ENCODE measurements at places on chromosomes 13 and 19.
A peak's percentile ranks its signal among the peaks of the same experiment; 100 is the strongest.

DNA sequence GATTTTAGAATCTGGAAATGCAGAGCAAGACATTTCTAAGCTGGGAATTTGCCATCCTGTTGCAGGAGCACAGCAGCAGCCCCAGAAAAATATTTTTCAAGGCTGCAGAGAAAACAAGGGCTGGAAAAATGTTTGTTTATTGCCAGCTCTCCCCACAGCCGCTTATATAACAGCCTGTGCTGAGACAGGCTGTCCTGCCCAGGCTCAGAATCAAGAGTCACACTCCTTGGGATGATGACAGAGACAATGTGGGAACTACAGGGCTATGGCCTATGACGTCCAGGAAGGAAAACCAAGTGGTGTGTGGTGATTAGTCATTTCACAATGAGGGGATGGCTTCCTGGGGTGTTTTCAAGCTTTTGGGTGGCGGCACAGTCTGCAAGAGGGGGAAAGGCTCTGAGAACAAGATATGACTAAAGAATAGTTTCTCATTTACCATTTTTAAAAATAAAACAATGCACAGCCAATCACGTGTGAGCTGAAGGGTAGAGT lies 136.3 kb upstream of the SERP2 start:
- DNase-seq, result no peak

- DNase-seq, result no peak
These were observed 409.9 kb downstream of the MZT1 start for GRCh38 chr13:72317346-72318109.

GRCh38 chr19:741506-742131 lies 9.3 kb upstream of the MISP start:
- no peak for DNase-seq

DNA sequence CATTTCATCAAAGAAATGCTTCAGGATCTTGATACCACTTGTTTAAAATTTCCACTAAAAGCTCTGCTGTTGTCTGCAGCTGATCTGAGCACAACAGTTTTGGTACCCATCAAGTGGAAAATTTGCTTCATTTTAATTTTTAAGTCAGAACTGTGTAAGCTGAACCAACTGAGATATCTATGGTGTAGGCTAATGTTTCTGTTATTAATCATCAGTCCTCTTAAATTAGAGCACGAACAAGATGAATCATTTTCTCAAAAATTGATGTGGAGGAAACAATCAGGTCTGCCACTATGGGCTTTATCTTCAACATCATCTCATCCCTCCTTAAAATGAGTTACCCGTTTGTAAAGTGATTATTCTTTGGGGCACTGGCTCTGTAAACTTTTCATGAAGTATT lies 221.5 kb upstream of the NBEA start:
- DNase-seq, result no peak

DNA sequence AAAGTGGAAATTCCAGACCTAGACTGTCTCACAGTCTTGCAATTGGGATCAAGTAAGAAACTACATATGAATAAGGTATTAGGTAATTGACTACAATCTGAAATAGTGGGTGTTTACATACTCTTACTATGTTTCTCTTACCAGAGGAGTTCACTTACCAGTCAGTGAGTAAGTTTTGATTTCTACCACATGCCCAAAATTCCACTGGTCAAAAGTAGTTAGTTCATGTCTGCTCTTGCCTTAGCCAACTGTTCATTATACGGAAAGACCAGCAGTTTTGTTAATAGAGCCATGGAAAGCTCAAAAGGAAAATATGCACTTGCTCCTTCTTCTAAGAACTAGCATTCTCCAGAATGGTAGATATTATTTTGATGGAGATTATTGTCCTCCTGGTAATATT lies 490.8 kb downstream of the RFC3 start:
- no peak for DNase-seq

DNA sequence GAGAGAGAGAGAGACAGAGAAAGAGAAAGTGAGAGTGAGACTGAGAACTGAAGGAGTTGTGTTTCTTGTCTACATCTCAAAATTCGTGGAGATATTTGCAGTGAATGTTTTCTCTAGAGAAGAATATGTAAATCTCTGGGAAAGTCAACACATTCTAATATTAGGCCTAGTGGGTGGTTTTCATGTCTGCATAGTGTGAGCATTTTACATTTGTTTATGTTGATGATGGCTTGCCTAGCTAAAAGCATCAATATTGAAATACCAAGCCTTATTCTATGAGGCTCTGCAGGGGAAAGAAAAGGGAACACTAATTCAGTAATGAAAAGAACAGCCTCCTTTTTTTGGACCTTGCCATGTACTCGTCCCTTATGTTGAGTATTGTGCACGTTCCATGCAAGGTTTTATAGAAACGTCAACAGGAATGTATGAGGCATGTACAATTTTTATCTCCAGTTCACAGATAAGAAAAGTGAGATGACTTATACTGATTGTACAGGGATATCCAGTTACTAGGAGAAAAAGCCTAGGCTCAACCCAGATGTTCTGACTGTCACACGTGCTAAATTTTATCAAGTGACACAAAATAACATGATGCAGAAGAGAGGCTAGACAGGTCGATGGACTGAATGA lies 1288.9 kb upstream of the SLC10A2 start:
- no peak for DNase-seq

- DNase-seq, result no peak
These were observed at the start of gene IGFLR1 for GRCh38 chr19:35742121-35742724. Gene IGFLR1, minus strand, starts transcription at chr19:35742452. Its CDS starts 1,272 bp downstream, at chr19:35741180.

- DNase-seq, result no peak
These were observed 51.0 kb upstream of the GPR12 start for GRCh38 chr13:26811581-26811980.

DNA sequence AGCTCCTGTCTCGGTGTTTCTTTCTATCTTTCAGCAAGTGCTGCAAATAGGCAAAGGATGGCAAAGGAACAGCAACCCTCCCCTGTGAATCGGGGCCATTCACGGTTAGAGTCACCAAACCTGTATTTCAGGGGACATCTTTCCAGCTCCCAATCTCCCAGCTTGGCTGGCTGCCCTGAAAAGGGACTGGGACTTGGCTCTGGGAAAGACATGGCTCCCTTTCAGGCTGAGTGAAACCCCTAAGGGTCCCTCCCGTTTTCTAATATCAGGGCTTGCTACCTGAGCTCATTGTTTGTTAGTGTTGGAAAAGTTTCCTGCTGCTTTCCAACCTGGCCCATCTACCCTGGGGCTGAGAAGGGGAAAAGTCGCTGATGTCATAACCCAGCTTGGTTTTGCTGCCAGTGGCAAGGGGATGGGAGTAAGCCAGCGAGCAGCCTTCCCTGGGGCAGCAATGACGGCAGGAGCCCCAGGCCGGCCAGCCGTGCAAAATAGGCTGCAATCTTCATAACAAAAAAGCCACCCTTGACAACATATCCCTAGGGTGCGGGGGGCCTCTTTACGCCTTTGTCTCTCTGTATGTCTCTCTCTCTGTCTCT lies 29.9 kb downstream of the SERP2 start:
- no peak for DNase-seq

GRCh38 chr13:102328909-102329308 lies 72.9 kb downstream of the FGF14 start:
- no peak for DNase-seq

- no peak for DNase-seq
These were observed 682 bp upstream of the TEAD2 start for GRCh38 chr19:49362929-49363267.

DNA sequence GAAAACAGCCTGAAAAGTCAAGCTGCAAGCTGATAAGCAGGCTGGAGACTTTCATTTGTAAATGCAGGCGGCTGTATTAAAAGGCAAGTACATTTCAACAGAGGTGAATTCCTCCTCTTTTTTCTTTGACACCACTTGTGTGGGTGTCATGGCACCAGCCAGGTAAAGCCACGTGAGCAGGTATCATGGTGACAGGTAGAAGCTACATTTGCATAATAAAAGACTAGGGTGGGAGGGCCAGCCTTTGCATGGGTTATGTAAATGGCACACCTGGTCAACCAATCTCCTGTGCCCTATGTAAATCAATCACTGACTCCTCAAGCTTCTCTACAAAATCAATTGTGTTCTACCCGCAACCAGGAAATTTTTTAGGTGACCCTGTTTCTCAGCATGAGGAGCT lies 68.2 kb downstream of the ZNF100 start:
- no peak for DNase-seq

GRCh38 chr13:58018020-58018419 lies 386.5 kb downstream of the PCDH17 start:
- no peak for DNase-seq

- DNase-seq, result no peak
These were observed 57.5 kb downstream of the GPC6 start for GRCh38 chr13:93284064-93284463.

DNA sequence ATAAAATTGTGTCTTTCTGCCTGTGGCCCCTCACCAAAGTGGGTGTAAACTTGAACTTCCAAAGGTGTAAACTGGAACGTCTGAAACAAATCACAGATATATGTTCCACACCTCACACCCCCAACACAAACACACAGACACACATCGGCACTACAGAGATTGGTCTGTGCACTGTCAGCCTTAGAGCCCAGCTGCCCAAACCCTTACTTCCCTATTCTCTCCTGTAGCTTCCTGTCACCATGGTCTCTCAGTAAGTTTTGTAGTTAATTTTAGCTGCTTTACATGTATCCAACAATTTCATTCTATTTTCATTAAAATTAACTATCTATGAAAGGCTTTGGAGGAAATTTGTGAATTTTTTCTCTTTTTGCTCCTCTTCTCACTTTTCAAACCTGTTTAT lies 5.4 kb downstream of the TM9SF2 start:
- DNase-seq, result no peak

DNA sequence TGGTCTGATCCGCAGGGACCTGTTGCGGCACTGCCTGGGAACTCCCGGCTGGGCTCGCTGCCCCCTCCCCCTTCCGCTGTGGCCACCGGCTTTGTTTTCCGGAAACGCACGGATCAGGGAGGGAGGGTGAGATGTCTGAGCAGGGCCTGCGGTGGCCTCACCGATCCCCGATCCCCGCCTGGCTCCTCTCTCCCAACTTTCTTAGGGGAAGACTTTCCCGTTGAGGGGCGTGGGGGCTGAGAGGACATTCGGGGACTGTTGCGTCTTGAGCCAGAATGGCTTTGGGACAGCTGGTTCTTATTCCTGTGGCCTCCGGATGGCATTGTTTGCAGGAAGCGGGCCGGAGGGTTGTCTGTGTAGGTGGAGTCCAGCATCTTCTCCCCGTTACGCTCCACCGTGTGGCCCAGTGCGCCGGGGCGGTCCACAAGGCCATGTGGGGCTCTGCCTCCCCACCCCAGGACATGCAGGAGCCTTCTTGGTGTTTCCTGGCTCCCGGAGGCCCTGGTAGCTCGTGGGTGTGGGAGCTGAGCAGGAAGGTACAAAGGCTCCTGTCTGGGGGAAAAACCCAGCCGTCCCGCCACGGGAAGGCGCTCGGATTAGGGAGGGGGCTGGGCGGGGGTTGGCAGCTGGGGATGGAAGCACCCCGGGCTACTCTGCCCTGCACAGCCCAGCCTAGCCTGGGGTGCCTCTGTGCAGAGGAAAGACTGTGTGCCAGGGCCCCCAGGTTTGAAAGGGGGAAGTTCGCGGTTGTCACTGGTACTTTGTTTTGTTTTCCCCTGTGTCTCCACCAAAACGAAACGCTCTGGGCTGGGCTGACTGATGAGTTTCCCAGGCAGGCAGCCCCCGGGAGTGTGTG lies 1.3 kb downstream of the CSNK1G2 start:
- DNase-seq, result peak; percentile 64

GRCh38 chr19:35363001-35363590 lies 4.8 kb downstream of the FFAR3 start:
- no peak for DNase-seq

DNA sequence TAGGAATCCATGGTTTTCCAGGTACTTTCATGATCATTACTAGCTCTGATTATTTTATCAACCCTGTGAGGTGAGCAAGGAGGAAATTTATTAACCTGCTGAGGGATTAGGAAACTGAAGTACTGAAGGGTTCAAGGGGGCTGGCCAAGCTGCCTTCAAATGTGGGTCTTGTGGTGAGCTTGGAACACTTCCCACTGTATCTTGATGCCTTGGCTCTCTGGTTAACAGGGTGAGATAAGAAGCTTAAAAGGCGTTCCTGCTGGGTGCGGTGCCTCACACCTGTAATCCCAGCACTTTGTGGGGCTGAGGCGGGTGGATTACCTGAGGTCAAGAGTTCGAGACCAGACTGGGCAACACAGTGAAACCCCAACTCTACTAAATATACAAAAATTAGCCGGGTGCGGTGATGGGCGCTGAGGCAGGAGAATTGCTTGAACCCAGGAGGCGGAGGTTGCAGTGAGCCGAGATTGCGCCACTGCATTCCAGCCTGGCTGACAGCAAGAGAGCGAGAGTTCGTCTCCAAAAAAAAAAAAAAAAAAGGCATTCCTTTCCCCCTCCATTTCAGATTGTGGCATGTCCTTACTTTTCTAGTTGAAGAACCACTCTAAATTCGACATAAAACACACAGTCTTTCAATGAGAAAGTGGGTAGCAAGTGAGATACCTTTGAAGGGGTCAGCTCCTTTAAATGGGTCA lies 70.2 kb downstream of the KLF2 start:
- no peak for DNase-seq

DNA sequence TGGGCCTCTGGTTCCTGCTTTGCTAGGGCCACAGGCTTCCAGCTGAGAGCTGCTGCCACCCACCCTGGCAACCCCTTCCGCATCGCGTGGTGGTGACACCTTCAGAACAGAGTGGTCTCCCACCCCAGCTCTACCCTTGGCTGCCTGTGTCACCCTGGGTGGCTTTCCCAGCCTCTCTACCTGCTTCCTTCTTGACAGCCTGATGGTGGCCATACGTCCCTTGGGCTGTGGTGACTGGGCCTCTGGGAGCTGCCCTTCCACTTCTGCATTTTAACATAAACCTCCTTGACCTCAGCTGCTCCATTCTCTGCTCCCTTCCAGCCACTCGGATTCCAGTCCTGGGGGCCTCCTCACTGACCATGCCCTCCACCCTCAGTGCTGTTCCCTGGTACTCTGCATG lies 17.0 kb downstream of the PAK4 start:
- no peak for DNase-seq

DNA sequence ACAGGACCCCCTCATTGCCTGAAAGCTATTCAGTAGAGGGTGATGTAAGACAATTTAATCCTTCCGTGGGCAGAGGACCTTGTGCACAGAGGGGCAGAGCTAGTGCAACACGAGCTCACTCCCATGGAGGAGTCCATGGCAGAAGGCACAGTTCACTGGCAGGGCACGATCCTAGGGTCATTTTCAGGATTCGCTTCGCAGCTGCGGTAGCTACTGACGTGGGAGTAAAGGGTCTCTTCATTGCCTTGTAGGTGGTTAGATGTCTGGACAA lies 207.8 kb downstream of the FOXO1 start:
- DNase-seq, result no peak

DNA sequence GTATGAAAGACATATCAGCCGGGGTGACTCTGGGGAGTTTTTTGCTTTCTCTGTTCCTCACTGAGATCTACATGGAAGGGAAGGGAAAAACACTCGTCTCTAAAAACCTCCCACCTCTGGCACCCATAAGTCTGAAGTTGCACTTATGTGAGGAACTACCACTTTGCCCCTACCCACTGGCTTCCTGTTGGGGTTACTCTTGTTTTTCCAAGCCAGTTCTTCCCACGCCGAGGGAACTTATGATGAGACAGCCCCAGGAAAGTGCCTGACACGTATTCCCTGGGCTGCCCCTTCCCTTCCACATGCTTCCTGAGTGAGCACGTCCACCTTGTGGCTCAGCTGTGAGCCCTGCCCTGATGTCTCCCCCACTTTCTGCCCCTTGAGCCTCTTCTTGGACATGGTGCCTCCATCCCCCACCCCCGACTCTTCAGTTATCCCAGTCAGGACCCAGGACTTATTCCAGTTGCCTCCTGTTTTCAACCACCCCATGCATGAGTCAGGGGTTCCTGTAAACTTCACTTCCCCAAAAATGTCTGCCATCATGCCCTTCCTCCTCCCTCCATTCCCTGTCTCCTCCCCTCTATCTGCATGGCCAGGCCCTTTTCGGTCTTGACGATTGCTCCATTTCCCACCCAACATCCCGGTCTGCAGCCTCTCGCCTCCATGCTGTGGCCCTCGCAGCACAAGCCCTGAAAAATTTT lies 5.1 kb upstream of the SIGLEC7 start:
- DNase-seq, result no peak

Measured in right renal cortex interstitium (tissue), 3 donors.